Epithelial cell of esophagus (primary cell): ENCODE measurements at places on chromosomes 5 and 9.
A peak's percentile ranks its signal among the peaks of the same experiment; 100 is the strongest.

DNA sequence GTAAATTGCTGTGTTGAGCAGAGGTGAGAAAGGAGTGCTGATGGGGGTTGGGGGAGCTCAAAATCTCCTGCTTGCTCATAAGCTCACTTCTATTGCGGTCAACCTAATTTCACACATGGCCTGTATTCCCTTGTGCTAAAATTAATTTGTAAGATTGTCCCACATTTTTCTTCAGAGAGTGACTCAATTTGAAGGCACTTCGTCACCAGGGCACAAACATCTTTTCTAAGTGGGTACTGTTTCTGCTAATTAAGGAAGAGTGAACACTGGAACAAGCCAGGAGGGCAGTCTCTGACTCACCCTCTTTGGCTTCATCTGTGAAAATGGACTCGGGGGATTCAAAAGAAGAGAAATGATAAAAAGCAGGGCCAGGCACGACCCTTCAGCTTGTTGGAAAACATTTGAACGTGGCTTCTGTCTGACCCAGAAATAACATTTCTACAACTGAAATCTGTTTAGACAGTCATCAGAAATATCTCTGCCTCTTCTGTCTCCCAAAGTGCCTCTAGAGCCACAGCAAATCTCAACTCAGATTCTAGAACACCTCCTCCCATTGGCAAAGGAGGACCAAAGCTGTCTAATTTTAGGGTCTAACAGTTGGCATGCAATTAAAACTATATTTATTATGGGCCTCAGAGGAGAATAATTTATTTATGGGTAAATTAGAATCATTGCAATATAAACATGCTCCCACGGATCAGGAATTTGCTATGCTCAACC is 49.8 kb downstream of the FEM1C start:
- DNase-seq, result no peak

GRCh38 chr5:126994485-126994884 is 35.9 kb downstream of the MARCHF3 start:
- DNase-seq, result no peak

GRCh38 chr9:75979362-75979761 is 88.9 kb downstream of the PCSK5 start:
- peak; percentile 50 for DNase-seq

- DNase-seq, result peak; percentile 73
These were observed 83.0 kb upstream of the RANBP6 start for GRCh38 chr9:6098431-6098830.

DNA sequence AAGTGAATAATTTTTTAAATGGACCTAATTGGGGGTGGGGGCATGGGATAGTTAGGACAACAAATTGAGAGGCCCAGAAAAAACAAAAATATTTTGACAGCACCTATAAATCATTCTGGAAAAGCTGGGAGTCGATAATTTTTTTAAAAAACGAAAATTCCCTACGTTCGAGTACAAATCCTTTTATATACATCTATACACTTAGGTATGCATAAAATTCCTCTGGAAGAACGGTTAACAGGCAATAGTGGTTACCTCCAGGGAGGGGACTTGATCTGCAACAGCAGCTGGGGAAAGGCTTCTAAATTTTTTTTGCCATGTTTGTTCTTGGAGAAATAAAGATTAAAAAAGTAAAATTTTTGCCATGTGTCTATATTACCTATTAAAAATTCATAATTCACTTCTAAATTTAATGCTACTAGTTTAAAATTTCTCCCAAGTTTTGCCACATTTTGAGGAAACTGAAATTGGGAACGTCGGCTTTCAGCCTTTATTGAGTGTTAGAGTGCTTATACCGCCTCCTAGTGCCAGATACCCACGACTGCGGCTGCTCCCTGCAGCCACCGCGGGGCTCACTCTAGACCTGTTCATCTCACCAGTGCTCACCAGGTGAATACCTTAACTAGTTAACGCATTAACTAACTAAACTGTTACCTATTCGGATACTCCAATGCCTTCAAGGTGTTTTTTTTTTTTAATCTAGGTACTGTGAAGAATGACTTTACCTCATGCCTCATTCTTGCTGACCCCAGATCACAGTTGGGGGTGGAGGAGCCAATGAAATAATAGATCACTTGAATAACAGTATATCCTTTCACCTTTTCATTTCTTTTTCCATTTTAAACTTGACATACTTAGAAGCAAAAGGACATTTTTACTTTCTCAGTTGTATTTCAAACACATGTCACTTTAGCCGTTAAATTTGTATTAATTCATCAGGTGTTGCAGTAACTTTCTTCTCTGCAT is 1.8 kb upstream of the BHMT start:
- DNase-seq, result peak; percentile 35
